ENCODE measurements at places on chromosomes 3 and 15.

DNA sequence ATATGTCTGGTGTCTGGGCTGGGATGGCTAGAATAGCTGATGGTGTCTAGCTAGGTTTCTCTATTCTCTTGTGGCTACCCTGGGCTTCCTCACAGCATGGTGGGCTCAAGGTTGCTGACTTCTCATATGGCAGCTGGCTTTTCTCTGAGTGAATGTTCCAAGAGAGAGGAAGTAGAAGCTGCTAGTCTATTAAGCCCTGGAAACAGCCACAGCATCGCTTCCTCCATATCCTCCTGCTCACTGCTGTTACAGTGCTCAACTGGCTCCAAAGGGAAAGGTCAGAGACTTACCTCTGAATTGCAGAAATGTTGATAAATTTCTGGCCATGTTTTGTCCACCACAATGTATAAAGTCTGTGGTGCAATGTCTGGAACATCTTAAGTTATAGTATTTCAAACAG is 299.9 kb upstream of the ADAMTS9 start:
- DNase-seq = no peak

DNA sequence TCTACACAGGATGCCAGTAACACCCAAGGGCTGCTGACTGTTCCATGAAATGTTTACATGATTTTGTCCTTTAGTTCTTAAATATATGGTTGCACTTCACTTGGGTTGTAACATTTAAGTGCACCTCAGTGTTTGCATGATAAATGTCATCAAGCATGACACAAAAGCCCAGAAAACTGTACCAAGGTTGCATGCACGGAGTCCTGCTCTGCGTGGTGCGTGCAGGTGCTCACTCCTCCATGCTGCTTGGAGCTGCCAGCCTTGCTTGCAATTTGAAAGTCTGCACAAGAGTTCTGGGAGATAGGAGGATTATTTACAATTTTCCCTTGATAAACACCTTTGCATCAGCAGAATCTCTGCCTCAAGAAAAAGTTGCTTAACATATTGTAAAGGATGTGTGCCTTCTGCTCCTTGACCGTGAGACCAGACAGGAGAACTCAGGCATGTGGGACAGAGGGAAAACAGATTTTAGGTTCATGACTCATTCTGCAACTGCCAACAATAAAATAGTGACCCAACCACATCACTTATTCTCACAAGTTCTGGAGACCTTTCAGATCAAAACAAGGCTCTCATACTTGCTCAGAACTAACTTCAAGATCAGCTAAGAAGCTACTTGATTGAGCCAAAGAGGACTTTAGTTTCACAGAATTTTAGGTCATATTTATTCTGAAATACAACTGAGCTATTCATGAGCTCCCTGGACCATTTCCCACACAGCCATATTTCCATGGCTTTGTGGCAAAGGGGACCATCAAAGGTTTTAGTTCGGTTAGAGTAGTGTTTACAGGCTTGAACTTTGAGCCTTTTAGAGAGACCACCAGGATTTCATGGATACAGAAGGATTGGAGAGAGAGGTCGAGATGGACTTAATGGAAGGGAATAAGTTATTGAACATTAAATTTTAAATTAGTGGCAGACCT is 128.4 kb upstream of the ZBED2 start:
- no peak for DNase-seq

- no peak for DNase-seq
Measured at GRCh38 chr3:161925749-161926360, 429.2 kb downstream of the OTOL1 start.

DNA sequence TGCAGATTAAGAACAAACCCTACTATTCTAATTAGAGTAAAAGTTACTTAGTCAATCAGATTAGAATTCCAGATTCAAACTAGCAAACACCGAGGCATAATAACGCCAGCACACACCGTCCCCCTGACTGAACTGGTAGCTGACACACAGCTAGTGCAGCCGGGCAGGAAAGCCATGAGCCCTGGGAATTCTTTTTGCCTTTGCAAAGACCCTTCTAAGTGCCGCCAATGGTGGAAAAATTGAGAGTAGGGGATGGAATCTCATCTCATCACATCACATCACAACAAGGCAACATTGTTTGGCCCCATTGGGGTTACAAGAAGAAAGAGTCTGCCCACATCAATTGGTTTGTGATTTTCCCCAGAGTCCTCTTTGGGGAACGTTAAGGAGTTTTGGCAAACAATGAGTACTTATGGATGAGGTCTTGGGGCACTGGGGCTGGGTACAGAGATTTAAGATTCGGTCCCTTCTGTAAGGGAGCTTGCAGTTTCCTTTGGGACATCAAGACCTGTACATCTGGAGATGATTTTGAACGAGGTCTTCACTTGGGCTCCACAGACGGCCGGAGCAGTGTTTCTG is 120.4 kb upstream of the MEF2A start:
- no peak for DNase-seq

- DNase-seq = no peak
Measured at GRCh38 chr3:195718477-195718984, 2.2 kb upstream of the MUC20 start.
